Uterus (tissue), 4 donors: ENCODE measurements at places on chromosomes 16 and 17.

GRCh38 chr16:7268182-7268581 is 64.5 kb upstream of the RBFOX1 start:
- no peak overlapping the region for H3K4me3 ChIP-seq
- no peaks in the 10 kb centered on the region for H3K36me3 ChIP-seq
- H3K27ac ChIP-seq: no peak overlapping the region
- DNase-seq: no peak
- no peaks in the 10 kb centered on the region for H3K4me1 ChIP-seq

DNA sequence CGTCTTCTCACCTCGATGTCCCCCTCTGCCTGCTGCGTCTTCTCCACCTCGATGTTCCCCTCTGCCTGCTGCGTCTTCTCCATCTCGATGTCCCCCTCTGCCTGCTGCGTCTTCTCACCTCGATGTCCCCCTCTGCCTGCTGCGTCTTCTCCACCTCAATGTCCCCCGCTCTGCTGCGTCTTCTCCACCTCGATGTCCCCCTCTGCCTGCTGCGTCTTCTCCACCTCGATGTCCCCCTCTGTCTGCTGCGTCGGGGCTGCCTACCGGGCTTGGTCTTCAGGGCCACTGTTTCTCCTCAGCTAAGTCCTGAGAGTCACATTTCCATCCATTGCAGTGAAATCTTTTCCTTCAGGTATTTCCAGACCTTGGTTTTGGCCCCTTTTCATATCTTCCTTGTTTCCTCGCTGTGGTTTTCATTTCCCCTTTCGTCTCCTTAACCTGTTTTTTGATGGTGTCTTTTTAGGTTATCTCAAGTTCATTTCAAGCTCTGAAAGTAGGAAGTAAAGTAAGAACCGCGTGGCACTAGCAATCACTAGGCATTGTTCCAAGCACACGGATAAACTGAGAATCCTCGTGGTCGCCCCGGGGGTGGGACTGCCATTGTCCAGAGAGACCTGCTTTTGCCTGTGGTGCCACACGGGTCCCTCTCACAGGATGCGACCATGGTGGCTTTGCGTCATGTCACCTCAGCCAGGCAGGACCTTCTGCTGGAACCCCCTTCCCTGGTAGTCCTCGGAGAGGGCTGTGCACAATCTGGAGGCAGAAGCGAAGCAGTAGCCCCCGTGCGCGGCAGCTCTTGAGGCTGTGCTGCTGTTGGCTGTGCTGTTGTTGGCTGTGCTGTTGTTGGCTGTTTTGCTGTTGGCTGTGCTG is 9.5 kb upstream of the ZNF750 start:
- H3K4me1 ChIP-seq: no peaks in the 10 kb centered on the region
- no peak overlapping the region for H3K27ac ChIP-seq
- no peaks in the 10 kb centered on the region for H3K36me3 ChIP-seq
- H3K27me3 ChIP-seq: no peaks in the 10 kb centered on the region

GRCh38 chr17:51456942-51457341 is 196.6 kb downstream of the UTP18 start:
- H3K27me3 ChIP-seq: no peaks in the 10 kb centered on the region
- H3K36me3 ChIP-seq: no peaks in the 10 kb centered on the region
- H3K4me3 ChIP-seq: no peak overlapping the region
- no peak for DNase-seq

- no peaks in the 10 kb centered on the region for H3K27me3 ChIP-seq
- H3K36me3 ChIP-seq: no peaks in the 10 kb centered on the region
- H3K27ac ChIP-seq: no peak overlapping the region
- H3K4me1 ChIP-seq: no peaks in the 10 kb centered on the region
- H3K4me3 ChIP-seq: no peak overlapping the region
Measured at GRCh38 chr17:8922928-8923327, 42.6 kb downstream of the PIK3R5 start.

GRCh38 chr16:52953215-52953614 is 99.5 kb downstream of the CHD9NB start:
- DNase-seq: no peak
- no peaks in the 10 kb centered on the region for H3K27me3 ChIP-seq
- H3K27ac ChIP-seq: no peak overlapping the region
- H3K36me3 ChIP-seq: no peaks in the 10 kb centered on the region

- H3K27me3 ChIP-seq: no peaks in the 10 kb centered on the region
- DNase-seq: no peak
- H3K4me3 ChIP-seq: no peak overlapping the region
- H3K36me3 ChIP-seq: no peaks in the 10 kb centered on the region
- no peaks in the 10 kb centered on the region for H3K4me1 ChIP-seq
- H3K27ac ChIP-seq: no peak overlapping the region
Measured at GRCh38 chr16:20660325-20660724, 37.2 kb downstream of the ACSM1 start.

DNA sequence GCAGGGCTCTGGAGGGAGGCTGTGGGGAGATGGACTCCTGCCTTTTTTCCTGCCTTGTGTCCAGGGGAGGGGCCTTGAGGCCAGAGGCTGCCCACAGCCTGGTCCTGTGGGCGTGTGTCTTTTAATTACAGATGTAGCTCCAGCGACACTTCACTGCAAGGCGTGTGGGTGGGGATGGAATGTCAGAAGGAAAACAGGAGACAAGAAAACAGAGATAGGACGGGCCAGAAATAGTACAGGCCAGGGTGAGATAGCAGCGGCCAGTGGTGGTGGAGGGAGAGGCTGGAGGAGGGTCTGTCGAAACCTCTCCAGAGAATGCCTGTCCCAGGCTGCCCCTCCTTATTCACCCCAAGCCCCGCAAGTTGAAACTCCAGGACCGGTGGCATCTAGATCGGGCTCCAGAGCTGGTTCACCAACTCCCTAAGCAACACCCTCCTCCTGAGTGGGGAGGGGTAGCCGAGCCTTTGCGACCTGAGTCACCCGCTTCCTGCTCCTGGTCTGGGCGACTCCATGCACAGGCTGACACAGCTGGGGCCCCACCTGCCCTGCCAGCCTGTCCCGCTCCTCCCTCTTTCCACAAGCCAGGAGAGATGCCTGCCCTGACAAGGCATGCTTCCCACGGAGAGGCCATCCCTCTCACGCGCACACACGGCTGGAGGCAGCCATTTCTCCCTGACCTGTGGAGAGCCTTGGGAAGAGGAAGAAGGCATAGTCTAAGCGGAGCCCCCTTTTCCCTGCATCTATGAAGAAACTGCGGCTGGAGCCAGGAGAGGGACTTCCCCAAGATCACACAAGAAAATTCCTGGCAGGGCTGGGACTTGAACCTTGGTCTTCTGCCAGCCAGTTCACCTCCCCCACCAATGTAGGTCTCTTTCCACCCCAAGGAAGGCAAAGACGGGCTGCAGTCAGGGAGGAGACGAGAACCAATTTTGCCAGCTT is 6.6 kb upstream of the JUP start:
- peak overlapping the region; percentile 89 for H3K27ac ChIP-seq
- no peak overlapping the region for H3K4me3 ChIP-seq
- no peaks in the 10 kb centered on the region for H3K4me1 ChIP-seq

DNA sequence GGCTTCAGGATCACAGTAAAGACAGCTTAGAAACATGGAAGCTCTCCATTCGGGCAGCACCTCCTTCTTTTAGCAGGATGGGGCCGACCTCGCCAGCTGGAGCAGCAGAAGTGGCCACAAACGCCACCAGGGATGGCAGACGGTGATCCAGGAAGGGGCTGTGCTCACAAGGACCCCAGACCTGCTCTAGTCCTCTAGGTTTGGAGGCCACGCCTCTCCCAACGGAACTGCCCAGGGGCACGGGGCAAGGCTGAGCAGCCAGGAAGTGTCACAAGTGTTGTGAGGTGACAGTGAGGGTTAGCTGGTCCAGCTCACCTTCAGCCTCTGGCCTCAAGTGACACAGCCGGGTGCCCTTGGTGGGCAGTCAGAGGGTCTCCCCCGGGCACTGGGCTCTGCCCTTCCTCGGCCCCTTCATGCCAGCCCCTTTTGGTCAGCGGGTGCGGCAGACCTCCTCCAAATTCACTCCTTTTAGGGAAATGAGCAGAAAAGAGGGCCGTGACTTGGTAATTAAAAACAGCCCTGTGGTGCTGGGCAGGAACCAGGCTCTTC is 20.4 kb downstream of the CEP295NL start:
- H3K4me1 ChIP-seq: peaks cover 20% of the 10 kb centered on the region
- no peaks in the 10 kb centered on the region for H3K27me3 ChIP-seq

DNA sequence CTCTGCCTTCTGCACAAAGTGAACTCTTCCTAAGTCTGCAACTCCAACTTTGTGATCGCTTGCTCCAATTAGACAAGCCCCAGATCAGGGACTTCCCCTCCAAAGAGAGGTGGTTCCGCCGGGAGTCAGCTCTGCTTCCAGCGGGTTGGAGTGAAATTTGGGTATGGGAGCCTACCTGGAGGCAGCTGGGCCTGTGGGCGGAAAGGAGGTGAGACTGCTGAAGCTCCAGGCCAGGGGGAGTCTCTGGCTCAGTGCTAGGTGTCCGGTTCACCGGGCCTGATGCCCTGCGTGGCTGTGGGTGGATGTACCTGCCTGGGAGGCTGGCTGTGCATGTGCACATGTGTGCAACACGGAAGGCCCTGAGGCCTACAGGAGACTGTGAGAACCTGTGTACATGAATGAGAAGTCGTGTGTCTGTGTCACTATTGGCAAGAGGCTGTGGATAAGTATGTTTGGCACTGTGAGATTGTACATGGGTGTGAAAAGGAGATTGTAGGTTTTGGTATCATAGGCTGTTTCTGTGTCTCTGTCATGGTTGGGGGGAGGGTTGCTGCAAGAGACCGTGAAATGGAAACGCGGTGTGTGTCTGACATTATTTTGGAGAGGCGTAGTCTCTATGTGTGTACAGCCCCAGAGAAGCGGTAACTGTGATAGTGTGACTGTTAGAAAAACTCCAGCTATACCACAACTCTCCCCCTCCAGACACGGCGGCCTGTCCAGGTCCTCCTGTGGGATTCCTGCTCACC is 4.2 kb downstream of the LHX1 start:
- H3K27ac ChIP-seq: no peak overlapping the region
- H3K4me3 ChIP-seq: no peak overlapping the region
- H3K4me1 ChIP-seq: no peaks in the 10 kb centered on the region

DNA sequence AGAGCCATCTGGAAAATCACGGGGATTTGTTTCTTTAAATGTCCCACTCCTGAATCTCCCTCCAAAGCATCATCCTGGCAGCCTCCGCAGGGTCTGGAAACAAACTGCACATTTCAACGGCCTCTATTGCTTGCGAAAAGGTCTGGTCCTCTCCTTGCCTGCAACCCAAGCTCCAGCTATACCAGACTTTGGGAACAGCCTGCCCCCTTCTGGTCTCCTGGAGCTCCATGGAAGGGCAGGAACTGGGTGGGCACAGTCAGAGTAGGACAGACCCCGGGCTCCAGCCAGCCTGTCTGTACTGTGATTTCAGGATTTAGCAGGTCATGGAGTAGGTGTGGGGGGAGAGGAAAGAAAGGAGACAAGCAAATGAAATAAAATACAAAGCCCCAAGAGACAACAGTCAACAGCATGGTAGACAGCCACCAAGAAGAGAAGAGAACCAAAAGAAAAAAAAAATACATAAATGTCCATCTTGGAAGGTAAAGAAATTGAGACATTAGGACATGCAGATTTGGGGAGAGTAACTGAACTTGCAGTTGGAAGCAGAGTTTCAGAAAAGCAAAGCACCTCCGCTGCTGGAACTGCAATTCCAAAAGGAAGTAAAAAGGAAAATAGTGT is 2.7 kb downstream of the XYLT1 start:
- H3K4me1 ChIP-seq: no peaks in the 10 kb centered on the region
- H3K27ac ChIP-seq: no peak overlapping the region
- DNase-seq: peak; percentile 84
- H3K4me3 ChIP-seq: peak overlapping the region; percentile 54
- H3K27me3 ChIP-seq: no peaks in the 10 kb centered on the region

- no peak for DNase-seq
- H3K36me3 ChIP-seq: no peaks in the 10 kb centered on the region
- H3K27me3 ChIP-seq: no peaks in the 10 kb centered on the region
- H3K4me1 ChIP-seq: no peaks in the 10 kb centered on the region
Measured at GRCh38 chr17:34874478-34874877, 86.8 kb downstream of the CCT6B start.

DNA sequence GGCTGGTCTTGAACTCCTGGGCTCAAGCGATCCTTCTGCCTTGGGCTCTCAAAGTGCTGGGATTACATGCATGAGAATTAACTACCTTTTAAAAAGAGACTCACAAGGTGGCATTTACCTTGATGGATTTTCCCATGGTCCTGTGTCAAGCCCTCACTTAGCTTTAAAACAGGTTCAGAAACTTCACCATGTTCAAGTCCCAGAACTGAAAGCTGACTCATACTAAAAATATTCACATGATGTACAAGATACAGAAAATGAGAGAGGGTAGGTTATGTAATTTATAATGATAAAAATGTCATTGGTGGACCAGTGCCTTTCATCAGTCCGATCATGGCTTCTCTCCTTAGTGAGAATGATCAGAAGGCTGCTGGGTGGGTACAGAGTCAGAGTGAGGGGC is 4.3 kb upstream of the AKAP1 start:
- H3K4me1 ChIP-seq: no peaks in the 10 kb centered on the region
- H3K36me3 ChIP-seq: no peaks in the 10 kb centered on the region
- H3K4me3 ChIP-seq: no peak overlapping the region
- no peak overlapping the region for H3K27ac ChIP-seq
- DNase-seq: no peak

DNA sequence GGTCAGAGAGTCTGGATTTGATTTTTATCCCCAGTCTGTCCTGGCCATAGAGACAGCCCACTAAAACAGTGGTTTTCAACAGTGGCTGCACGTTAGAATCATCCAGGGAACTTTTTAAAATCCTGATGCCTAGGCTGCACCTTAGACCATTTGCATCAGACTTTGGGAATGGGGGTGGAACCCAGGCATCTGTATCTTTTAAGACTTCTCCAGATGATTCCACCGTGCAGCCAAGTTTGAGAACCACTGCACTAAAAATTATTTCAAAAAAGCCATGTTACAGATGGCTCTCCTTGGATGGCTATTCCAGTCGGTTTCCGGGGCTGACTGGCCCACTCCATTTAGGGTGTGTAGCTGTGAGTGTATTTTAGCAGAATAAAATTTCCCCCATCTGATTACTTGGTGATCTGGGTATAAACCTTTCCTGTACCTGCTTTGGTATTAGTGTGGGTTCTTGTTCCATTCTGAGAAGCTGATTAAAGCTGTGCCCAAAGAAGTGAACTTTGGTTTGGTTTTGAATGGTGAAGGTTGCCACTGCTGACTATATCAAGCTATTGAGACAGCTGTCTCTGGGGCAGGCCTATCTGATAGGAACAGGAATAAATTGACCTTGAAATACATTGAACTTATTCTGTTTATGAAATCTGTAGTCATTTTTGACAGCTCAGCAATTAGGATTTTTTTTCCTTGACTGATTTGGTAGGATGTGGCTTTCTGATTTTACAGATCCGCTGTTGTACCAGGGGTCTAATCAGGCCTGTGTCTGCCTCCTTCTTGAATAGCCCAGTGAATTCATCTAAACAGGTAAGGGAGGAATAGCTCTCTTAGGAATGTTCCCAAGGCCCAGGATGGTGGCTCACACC is 1.3 kb downstream of the ATP5MC1 start:
- no peak for DNase-seq
- H3K27ac ChIP-seq: no peak overlapping the region
- peak overlapping the region; percentile 58 for H3K4me3 ChIP-seq
- no peaks in the 10 kb centered on the region for H3K27me3 ChIP-seq
- H3K36me3 ChIP-seq: no peaks in the 10 kb centered on the region

DNA sequence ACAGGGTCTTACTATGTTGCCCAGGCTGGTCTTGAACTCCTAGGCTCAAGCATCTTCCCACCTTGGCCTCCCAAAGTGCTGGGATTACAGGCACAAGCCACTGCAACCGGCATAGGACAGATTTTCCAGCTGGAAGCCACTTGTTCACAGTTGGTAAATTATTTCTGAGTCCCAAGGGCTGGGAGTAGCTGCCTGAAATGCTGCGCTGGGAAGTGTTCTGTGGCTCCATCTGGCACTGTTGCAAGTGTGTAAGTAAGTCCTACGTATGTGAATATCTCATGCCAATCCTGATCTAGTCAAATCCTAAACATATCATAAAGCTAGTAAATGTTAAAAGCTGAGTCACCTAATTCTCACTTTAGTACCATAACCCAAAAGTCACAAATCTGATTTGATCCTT is 48.1 kb downstream of the YWHAE start:
- DNase-seq: no peak
- no peaks in the 10 kb centered on the region for H3K27me3 ChIP-seq
- no peak overlapping the region for H3K27ac ChIP-seq
